ENCODE measurements at places on chromosomes 3 and 15.

DNA sequence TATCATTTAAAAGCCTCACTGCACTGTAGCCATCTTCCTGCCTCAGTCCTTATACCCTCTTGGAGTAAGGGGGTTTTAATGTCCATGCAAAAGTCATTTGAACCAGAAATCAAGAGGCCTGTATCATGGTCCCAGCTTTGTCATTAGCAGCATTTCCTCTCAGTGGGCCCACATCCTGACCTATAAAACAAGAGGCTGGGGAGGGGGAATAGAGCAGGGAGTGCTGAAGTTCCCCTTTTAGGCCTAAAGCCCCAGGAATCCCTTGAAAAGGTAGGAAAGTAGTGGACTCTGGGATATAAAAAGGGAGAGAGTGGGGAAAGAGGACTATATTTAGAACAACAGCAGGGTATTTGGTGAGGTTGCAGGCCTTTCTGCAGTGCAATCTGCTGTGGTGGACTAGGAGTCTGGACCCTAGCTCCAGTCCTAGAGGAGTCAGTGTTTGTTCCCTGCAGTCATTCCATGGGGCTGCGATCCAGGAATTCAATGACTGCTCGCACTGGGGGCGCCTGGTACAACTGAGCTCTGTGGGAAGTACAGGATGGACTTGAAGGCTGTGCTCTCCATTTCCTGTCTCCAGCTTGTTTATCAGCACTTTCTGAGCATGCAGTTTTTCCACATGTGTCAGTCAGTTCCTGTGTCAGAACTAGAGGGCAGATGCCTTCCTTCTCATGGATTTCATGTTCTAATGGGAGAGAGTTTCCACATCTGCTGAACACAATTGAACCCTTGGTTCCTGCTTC, 46.8 kb downstream of the PDHB start:
- no peak for DNase-seq

GRCh38 chr15:88083811-88084760, 172.5 kb downstream of the NTRK3 start:
- no peak for DNase-seq

- no peak for DNase-seq
Observed at GRCh38 chr15:35444557-35445204, 101.3 kb downstream of the DPH6 start.

DNA sequence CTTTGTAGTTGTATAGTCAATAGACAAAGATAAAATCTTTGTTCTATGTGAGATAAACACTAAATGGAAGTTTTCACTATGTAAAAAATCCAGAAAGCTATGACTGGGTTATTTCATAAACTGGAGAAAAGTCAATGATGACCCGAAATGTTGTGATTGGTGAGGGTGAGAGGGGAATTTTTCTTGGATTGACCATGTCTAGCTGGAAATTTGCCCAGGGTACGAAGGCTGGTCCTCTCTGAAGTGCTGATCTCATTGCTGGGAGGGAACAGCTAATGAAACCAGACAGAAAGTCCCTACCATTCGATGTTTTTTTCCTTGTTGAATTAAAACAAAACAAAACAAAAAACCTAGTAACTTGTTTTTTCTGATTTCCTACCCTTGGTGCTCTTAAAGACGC, 14.3 kb downstream of the TPRG1 start:
- DNase-seq, result no peak

DNA sequence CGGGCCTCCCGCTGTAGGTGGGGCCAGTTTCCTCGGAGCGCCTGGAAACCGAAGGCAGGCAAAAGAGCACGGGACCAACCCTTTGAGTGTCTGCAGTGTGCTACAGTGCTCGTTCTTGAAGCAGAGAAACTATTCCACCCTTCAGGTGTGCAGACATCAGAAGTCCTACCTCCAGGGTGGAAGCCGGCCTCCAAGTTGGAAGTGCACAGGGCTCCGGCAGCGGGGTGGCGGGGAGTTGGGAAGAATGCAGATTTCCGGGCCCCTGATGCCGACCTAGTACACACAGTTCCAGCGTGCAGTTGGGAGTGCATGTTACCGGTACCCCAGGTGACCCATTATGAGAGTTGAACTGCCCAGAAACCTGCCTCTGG, 3.0 kb downstream of the KLF13 start:
- DNase-seq, result no peak

DNA sequence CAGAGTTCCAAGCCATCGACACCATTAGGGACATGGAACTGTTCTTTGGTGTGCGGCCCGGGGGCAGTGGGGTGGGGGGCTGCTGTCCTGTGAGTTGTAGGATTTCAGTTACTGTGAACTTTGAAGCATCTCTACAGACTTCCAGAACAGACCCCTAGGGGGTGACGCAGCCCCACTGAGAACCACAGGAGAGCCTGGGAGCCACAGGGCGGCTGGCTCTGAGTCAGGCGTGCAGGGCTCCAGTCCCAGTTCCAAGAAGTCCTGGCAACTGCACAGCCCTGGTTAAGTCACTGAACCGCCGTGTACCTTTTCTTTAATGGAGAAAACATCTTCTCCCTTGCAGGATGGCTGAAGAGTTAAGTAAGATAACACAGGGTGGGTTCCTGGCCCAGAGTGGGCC, 23.5 kb upstream of the LRTM1 start:
- DNase-seq, result no peak

DNA sequence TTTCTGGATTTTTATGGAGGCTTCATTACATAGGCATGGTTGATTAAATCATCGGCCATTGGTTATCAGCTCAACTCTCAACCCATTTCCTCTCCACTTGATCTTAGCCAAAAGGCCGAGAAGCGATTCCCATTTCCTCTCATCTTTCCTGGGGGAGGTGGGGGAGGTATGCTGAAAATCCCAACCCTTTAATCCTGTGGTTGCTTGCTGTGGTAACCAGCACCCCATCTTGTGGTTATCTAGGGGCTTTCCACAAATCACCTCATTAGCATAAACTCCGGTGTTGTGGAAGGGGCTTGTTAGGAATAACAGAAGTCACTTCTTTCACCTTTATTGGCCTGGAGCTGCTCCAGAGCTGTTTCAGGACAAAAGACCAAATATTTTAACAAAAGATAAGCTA, 20.9 kb downstream of the PDE8A start:
- no peak for DNase-seq

- no peak for DNase-seq
Observed at GRCh38 chr3:52234516-52235447, 4.2 kb downstream of the TWF2 start.

- no peak for DNase-seq
Observed at GRCh38 chr15:25134546-25134945, 179.8 kb downstream of the SNRPN start.

DNA sequence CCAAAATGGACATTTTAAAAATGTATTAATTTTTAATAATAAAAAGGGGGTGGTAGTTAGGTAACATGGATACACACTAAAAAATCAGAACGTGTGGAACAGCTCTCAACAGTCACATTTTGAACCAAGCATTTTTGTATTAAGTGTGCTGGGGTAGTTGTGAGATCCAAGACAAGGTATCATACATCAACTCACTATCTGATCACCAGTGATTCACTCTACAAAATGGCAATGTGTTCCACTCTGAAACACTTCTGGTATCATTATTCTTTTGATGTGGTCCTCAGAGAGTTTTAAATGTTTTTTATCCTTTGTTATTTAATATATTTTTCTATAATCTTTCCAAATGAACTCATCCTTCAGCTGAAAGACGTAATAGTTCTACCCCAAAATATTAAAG, 5.4 kb downstream of the HACL1 start:
- no peak for DNase-seq

GRCh38 chr15:27464941-27465612, 494.1 kb downstream of the GABRG3 start:
- no peak for DNase-seq

DNA sequence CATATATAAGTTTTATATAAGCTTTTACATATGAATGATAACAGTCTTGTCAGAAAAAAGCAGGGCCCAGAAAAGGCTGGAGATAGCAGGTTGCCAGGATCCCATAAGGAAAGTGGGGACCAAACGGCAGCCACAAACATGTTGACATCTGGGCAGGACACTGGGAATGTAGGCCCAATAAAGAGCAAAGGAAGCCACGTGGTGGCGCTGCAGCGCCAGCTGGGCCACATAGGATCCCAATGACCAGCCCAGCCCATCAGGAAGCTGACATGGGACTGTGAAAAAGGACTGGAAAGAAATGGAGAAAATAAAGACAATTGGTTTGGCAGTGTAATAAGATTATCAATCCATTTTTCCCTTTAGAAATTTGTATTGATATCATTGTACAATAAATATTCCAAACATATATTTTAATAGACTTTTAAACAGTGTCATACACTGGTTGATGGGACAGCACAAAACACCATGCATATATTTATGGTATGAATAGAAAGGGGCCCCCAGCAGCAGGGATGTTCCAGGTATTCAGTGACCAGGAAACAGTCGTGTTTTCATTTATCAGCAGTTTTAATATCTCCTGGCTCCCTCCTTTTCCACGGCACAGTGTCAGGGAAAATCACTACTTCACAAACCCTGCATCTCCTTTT, 89.0 kb upstream of the STRIT1 start:
- DNase-seq, result no peak

GRCh38 chr3:191070201-191070600, 128.8 kb upstream of the OSTN start:
- no peak for DNase-seq

- DNase-seq, result no peak
Observed at GRCh38 chr3:111691293-111691909, 96.3 kb upstream of the ZBED2 start.

GRCh38 chr3:46882377-46883053, 5.0 kb downstream of the PTH1R start:
- DNase-seq, result no peak

GRCh38 chr3:167361306-167361705, 18.8 kb downstream of the ZBBX start:
- no peak for DNase-seq

GRCh38 chr3:75329476-75330097, 334.5 kb upstream of the FRG2C start:
- no peak for DNase-seq

GRCh38 chr15:92909136-92909781, 9.1 kb downstream of the CHD2 start:
- no peak for DNase-seq

DNA sequence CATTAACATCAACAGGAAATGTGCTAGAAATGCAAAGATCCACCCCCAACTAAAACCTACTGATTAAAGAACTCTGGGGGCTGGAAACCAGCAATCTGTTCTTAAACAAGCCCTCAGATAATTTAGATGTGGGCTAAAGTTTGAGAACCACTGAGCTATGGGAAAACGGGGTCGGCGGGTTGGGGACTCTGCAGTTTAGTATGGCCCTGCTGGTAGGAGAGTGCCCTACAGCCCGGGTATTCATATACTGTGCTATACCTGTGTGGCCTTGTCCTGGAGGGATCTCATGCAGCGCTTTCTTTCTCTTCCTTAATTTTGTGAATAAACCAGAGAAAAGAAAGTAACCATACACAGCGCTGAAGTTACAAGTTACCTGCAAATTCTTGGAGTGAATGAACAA, 189.7 kb upstream of the GBE1 start:
- no peak for DNase-seq

DNA sequence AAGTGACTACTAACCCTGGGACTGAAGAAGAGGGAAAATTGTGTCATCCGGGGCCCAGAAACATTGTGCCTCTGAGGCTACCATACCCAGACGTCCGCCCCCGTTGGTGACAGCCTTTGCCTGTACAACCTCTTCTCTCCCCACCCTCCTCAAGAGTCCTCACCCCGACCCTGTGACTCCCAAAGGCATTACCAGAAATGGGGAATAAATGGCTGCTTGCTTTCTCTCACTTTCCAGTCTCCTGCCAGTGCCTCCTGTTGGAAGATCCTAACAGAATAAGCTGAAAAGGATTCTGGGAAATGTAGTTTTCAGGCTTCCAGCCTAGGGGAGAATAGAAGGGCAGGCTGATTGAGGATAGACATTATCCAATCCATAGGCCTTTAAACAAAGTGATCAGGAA, 30.8 kb upstream of the SLC25A36 start:
- DNase-seq, result no peak

DNA sequence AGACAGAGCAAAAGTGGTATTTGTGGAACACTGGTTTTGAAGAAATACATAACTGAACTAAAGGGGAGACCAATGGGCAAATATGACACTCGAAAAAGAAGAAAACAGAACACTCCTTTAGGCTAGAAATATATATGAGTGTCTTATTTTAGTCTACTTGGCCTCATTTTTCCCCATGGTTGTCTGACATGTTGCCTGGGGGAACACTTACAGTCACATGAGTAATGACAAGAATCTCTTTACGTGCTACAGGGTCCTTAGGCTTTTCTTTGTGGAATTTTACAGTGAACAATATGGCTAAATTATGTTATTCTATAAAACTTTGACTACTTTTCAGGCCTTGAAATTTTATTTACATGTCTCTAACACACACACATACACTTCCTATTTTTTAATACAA, 17.6 kb downstream of the METTL6 start:
- DNase-seq, result no peak

DNA sequence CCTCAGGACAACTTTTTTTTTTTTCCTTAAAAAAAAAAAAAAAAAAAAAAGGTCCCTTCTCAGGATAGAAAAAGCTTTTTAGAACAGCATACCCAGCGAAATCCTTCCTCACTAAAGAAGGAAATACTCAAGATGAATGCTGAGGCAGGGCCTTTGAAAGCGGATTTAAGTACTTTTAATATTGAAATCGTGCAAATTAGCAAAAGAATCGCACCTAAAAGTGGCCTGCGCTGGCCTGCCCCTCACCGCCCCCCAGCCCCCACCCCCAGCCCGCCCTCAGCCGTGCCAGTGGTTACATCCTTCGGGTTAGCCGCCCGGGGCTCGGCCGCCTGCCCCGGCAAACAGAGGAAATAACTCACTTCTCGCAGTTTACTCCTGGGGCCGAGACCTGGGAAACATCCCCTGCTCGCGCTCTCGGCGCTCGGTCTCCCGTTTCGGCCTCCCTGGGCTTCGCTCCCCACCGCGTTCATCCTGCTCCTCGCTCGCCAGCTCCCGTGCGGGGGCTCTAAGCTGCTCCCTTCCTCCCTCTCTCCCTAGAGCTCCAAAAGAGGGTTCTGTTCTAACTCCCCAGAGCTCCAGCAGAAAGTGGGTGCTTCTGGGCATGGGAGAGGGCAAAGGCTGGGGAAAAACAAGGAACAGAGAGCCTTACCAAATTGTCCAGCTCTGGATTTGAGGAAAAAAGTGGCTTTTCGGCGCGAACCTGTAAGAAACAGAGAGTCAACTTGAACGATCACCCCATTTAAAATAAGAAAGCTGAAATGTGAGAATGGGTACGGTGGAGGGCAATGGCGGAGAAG, 5.2 kb downstream of the MEIS2 start:
- DNase-seq, result no peak

GRCh38 chr3:46122091-46122490, 86.0 kb downstream of the CCR1 start:
- DNase-seq, result no peak

GRCh38 chr15:57595011-57595866, 3.5 kb downstream of the MYZAP start:
- no peak for DNase-seq

DNA sequence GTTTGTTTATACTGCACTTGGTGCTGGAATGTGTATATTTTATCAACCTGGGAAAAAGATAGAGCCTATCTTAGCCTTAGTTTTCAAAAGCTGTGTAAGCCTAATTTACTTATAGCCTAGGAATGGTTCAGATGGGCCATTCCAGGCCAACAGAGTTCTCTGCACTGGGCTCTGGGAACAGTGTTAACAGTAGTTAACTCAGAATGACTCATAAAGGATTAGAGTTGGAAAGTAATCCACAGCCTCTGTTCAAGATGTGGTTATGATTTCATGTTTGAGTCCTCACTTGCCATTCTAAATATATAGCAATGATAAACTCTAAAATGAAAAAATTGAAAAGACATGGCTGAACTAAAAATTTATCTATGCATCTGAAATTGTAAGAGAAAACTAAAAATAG, 22.6 kb upstream of the PEX5L start:
- no peak for DNase-seq

GRCh38 chr3:195221015-195221853, 49.7 kb downstream of the XXYLT1 start:
- DNase-seq, result no peak

- no peak for DNase-seq
Observed at GRCh38 chr15:94327356-94327936, 96.1 kb downstream of the MCTP2 start.

Data from T-helper 17 cell (primary cell).